Right ventricle myocardium inferior (tissue), 1 donor: ENCODE measurements at places on chromosomes 7 and 10. TPM values are rescaled to one million over a fixed set of nuclear protein-coding genes. Genes with fewer than 3 reads are reported as not detected.
A peak's percentile ranks its signal among the peaks of the same experiment; 100 is the strongest.

DNA sequence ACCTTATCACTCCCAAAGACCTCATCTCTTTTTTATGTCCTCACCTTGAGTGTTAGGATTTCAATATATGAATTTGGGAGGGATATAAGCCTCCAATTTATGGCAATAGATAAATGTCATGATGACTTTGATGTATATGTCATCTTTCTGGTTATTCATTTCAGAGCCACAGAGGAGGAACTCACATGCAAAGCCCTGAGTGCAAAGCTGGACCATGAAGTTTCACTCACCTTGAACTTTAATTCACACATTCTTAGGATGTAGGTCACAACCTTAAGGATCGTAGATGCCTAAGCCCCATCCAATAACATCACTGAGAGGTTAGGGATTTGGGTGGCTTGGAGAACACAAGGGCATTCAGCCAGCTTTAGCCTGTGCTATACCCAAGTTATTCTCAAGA lies 81.9 kb upstream of the ZPBP start:
- DNase-seq, result no peak

DNA sequence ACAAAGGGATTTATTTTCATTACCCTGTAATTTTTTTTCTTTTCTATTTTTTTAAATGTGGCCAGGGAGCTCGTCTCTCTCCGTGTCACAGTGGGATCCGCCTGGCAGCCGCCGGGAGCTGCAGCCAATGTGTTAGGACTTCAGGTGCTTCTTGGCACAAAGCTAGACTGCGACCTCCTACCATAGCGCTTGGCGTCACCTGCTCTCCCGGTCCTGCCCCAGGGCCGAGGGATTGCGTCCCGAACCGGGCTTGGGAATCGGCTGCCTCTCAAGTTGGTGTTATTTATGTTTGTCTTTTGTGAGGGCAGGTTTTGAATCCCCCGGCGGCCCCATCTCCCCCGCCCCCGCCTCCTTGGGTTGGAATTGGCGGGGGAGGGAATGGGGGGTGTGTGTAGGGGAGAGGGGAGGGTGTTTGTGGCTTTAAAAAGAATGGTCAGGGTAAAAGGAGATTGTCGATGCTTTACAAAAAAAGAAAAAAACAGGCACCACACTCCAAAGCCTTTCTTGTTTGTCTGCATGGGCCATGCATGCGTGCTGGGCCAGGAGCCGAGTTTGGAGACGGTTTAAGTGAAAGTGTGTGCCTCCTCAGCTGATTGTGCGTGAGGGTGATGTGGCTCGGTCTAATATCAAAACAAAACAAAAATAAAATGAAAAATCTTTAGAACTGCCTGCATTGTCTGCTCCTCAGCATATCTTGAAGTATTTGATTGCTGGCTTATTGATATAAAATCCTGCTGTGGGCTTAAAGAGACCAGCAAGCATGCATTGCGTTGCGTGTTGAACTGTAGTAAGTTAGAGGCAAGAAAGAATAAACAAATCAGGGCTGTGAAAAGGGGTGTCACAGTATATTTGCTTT lies 1.2 kb downstream of the PPP1R9A start:
- DNase-seq, result peak; percentile 60

- DNase-seq, result peak; percentile 88
Observed at GRCh38 chr7:66145400-66146104, 30.9 kb downstream of the CRCP start.

DNA sequence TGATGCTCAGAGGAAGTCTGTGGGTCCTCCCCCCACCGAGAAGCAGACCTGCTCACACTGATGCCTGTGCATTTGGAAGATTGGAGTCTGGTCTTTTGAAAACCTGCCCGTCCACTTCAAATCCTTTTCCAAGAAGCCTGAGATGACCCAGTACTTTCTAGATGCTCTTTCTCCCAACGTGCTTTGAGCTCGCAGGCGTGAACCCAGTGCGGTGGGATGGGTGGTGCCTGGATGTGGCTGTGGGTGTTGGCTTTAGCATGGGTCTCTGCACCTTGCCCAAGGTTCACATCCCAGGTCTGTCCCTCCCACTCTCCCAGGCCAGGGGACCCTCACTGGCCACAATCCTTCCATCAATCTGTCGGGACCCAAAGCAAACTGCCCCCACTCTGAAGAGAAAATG lies 170.2 kb downstream of the ADARB2 start:
- no peak for DNase-seq

- DNase-seq, result no peak
Observed at GRCh38 chr10:8006274-8006999, 48.1 kb upstream of the GATA3 start.

GRCh38 chr10:21031232-21031795 lies 134.2 kb upstream of the NEBL start:
- DNase-seq, result no peak

- no peak for DNase-seq
Observed at GRCh38 chr10:28207799-28208198, 95.1 kb downstream of the MPP7 start.

- peak; percentile 70 for DNase-seq
Observed at GRCh38 chr10:46530249-46531186, 25.9 kb downstream of the GPRIN2 start.

GRCh38 chr10:78134773-78135306 lies 101.2 kb downstream of the RPS24 start:
- DNase-seq, result no peak

DNA sequence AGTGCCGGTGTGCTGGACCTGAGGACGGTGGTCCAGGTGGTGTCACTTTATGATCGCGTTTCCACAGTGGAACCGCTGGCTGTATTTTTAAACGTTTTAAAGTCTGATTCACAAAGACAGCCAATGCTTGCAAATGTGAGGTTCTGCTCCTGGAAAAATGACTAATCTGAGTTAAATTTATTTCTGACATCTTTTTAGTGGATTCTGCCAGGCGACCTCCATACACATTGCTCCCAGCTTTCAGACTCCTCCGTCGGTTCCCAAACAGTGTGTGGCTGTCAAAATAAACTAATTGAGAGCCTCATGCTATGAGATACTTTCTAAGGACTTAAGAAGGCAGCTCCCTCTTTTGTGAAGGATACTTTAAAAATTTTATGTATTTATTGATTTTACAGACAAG lies 12.7 kb upstream of the TTYH3 start:
- no peak for DNase-seq

- DNase-seq, result no peak
Observed at GRCh38 chr7:116967983-116968382, 14.7 kb downstream of the ST7 start.

DNA sequence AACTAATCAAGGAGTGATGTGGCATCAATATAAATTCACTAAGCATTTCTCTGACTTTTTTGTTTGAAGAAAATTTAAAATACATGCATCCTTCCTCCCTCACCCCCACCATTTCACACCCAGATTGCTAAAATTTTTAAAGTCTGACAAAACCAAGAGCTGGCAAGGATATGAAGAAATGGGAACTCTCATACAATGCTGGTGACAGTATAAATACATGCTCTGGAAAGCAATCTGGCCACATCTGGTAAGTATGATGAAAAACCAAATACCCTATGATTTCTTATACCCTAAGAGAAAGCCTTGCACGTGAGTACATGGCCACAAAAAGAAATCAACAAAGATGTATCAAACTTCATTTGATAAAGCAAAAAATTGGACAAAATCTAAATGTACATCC lies 31.2 kb downstream of the P4HA1 start:
- no peak for DNase-seq

DNA sequence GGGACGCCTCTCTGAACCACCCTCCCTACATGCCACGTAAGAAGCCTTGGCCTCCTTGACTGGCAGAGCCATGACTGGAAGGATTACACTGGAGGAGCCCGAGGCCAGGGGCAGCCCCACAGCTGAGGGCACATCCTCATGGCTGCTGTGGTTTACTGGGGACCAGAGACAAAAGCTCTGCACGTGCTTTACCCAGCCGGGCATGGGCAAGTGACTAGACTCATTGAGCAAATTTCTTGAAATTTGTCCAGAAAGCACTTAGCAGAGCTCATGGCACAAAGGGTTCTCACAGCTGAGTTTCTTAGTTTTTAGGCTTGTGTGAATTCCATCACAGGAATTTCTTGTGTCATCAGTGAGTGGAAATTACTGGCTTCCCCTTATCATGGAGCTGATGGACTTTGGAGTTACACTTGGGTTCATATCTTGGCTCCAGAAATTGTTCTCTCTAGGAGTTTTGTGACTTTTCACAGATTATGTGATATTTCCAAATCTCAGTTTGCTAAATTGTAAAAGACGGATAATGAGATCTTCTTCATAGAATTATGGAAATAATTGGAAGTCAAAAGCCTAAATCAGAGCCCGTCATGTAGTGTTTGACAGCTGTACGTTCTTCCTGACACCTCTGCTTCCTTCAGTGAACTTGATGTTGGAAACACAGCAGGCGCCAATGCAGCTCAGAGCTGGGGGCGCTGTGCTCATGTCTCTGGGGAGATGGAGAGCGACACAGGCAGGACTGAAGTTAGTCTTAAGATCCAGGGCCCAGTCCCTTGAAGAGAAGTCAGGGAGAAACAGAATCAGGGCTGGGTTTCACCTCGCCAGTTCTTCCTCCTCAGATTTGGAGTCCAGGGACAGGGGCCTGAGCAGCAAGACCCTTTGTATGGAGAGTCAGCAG lies 47.7 kb upstream of the MGAM2 start:
- DNase-seq, result no peak

DNA sequence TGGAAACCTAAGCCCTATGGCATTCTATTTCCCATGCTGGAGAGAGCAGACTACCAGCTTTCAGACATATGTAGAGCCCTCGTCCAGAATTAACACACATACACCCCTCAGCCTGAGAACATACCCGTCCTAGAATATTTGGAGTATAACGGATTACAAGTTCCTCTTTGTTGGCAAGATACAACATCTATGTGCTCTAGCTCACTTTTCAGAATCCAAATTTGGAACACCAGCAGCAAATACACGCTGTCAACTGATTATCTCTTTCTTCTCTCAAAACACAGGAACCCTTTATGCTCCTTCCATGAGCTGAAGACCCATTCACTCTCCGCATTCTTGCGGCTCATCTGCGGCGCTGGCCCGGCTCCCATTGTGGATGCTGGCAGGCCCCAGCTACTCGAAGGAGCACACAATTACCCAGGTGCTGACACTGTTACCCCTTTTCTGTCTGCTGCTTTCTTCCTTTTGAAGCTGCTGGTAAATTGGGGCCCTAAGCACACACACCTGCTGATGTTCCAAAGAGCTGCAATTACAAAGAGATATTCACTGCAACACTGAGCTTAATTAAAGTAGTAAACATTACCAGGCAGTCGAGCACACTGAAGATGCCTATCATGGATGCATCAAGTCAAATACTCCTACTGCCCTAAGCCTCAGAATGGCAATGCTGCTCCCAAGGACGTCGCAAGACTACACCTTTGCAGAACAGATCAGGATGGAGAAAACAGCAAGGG lies 70.0 kb downstream of the VOPP1 start:
- no peak for DNase-seq

- DNase-seq, result no peak
Observed at GRCh38 chr7:146728611-146729010, 612.0 kb downstream of the CNTNAP2 start.

GRCh38 chr7:151345576-151346469 lies 4.2 kb downstream of the NUB1 start:
- DNase-seq, result no peak

DNA sequence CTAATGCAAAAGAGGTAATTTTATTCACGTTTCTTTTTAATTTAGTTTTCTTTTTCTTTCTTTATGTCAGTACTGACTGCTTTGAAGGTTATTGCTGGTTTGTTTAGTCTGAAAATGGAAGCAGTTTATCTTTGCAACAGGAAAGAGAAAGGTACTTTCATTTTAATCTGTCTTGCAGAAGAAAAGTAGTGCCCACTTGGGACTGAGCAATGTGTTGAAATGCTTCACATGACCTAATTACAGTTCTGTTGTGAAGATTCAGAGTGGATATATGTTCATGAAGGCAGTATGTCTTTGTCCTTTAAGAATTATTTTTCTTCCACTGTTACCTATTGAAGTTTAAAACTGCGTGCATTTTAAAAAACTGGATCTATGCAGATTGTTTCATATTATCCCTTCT lies 80.1 kb downstream of the ANKIB1 start:
- no peak for DNase-seq

DNA sequence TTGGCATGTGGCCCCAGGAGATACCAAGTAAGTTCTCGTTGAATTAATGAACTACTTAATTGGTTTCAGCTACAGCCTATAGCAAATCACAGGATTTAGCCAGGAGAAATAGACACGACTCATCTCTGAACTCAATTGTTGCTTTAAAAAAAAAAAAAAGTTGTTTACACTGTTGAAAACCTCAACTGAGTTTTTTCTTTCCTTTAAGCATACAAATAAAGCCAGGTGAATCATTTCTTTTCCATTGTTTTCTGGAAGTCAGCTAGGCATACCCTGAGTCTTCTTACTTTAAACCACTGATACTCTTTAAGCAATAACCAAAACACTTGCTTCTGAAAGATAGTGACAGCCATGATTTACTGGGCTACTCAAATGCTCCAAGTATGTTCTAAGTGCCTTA lies 755 bp downstream of the FRMPD2 start:
- DNase-seq, result no peak

DNA sequence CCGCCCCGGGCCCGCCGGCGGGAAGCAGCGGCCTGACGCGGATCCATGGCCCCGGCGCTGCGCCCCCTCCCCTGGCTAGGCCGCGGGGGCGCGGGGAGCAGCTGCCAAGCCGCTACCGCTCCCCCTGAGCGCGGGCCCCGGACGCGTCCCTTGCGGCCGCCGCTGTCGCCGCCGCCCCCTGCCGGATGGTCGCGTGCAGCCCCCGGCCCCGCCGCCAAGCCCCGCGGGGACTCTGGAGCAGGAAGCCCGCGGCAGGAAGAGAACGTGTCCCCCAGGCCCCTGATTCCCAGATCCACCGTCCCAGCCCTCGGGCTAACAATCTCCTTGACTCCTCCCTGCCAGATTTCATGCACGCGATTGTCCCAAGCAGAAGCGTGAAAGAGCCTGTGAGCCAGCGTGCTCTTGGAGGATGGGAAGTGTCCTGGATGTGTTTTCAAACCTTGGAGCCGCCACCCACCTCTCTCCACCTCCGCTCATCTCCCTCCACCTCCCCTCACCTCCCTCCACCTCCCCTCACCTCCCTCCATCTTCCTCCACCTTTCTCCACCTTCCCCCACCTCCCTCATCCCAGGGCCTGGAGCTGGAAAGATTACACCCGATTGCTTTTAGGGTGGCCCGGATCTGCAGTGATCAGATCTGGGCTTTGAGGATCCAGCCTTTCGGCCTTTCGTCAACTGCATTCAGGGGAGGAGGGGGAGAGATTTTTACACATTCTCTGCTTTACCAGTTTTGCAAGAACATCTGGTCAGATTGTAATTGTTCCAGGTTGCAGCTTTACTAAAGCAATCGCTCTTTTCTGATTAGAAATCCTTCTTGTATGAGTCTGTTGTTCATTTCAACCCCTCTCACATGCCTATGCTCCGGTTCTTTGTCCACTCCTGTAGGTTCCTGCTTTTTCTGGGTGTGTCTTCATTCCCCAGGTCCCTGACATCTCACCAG lies 570 bp upstream of the PRTFDC1 start:
- peak; percentile 73 for DNase-seq

LRRD1 gene
- not detected for total RNA-seq

MTURN gene
- 15.7 TPM for total RNA-seq

SHTN1 gene
- total RNA-seq, result 3.7 TPM

SLC26A5 gene
- not detected for total RNA-seq

PON1 gene
- total RNA-seq, result not detected

FAM25A gene
- not detected for total RNA-seq
